NCI-H187 (cell line): ENCODE measurements at places on chromosomes 12 and 14.
A peak's percentile ranks its signal among the peaks of the same experiment; 100 is the strongest.

GRCh38 chr12:124326871-124327270 lies 32.0 kb downstream of the RFLNA start:
- DNase-seq: no peak

GRCh38 chr14:104972301-104973134 lies 5.7 kb downstream of the AHNAK2 start:
- DNase-seq: peak; percentile 25

DNA sequence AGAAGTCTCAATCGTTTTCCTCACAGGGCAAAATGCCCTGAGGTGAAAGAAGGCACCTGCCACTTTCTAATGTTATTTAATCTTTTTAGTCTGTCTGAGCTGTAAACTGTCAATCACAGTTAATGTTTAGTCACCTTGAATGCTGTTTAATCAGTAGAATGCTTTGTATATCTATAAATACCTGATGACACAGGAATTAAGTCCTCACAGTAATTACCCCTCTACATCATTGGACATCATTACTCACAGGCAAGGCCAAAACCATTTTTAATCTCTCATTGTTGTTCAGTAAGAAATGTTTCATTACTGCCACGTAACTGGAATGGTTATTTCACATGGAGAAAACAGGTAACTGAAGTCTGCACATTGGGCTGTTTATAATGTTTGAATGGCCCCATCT lies 178.8 kb downstream of the EXOC5 start:
- no peak for DNase-seq

DNA sequence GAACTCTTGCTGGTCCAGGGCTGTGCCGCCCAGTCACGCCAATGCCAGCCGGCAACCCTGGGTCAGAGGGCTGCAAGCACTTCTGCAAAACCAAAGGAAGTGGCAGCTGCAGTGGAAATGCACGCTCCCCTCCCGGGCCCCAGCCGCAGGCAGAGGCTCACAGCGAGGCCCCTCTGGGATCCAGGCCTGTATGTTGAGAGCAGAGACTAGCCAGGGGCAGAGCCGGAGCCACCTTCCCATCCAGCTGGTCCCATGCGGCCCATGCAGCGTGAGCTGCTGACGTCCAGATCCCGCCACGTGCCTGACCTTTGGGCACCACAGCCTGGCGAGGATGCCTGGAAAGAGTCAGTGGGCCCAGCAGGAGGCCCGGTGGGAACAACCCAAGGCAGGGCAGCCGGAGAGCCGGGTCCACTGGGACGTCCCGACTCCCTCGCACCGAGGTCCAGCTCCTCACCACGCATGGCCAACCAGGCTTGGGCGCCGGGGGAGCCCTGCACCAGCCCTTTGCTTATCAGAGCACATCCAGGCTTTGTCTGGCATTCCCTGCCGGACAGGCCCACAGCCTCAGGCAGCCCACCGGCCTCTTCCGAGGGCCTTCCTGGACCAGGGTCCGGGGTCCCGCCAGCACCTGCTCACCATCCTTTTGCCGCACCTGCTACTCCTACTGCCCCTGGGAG lies 4.3 kb downstream of the GPR132 start:
- DNase-seq: no peak

DNA sequence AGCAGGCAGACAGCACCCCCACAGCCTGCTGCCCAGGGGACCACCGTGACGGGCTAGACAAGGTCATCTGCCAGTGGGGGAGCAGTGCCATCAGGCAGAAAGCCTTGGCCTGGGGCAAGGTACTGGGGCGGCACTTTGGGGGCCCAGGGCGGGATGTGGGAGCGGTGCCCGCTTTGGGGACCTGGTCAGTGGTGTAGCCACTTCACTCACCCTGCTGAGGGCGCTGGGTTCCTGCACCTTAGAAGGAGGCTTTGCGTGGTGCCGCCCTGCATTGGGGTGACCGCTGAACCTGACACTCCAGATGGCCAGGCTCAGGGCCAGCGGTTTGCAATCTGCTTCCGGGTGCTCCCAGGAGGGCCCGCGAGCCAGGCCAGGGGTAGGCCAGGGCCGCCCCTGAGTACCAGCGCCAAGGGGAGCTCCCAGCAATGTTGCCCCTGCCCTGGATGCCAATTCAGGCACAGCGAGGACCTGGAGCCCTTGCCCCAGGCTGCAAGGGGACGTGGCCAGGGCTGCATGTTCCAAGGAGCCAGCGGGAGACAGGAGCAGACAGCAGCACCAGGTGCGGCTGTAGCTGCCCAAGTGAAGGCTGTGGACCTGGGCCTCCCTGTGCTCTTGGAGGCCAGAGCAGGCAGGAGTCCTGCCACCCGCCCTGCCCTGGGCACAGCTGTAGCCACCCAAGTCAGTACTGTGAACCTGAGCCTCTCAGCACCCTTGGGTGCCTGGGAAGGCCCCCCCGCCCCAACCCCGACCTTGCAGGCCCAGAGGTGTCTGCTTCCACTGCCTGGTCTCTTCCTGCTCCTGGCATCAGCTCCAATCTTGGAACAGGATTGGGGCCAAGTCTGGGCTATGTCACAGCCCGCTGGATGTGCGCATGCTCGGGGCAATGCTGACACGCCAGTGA lies 550.7 kb downstream of the SLC6A15 start:
- no peak for DNase-seq

DNA sequence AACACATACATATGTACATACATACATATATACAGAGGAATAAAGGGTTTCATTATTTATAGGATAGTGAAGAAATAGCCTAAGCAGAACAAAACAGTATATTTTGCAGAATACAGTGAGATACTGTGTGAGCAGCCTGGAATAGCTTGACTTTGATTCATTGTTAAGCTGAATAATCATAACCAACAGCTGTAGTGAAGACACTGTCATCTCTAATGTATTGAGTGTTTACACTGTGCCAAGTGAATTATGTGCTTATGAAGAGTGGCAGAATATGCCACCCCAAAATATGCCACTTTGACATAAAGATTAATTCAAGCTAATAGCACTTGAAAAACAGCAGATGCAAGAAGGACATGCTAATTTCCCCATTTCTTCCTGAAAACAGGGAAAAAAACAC lies 48.2 kb upstream of the LRFN5 start:
- no peak for DNase-seq

DNA sequence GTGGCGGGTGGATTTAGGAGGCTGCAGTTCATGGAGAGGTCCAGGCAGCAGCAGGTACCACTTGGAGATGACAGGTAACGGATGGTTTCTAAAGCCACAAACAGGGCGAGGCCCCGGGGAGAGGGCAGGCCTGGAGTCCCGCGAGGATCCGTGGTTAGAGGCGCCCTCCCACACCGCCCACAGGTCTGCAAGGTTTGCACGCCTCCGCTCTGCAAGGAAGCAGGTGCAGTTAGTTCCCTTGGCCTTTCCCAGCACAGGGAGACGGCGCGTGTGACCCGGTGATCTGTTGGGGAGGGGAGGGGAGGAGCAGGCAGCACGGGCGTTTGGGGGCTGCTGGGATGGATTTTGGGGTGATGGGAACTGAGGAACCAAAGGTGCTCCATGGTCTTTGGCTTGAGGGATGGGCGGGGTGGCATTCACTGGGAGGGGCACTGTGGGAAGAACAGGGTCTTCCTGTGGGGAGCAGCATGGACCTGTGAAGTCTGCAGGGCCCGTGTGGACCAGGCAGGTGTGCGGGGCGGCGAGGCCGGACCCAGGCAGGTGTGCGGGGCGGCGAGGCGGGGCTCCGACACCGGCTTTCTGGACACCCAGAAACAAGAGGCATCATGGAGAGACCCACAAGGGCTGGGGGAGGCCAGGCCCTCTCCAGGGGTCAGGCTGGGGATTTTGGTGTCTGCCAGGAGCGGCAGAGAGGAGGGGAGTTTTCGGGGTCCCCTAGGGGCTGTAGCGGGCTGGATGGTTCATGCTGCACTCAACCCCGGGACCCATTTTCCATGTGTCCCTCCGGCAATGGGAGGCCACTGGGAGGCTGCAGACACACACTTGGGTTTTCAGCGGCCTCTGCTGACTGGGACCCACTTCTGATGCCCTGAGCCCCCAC lies 29.1 kb downstream of the NOC4L start:
- peak; percentile 88 for DNase-seq

DNA sequence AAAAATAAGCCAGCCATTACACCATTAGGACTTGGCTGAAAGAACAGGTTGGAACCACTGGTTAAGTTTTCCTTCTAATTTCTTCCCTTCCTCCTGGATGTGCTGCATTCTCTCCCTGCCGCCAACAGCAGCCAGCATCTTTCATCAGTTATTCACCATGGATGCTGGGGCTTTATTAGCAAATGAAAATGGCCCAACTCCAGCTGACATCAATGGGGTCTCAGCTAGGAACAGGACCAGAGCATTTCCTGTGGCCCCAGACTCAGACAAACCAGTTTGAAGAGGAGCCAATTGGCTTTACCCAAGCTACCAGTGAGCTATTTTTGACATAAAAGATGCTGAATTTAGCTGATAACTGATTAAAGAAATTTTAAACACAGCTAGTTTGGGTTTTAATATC lies 26.0 kb upstream of the TBX5 start:
- DNase-seq: no peak

GRCh38 chr14:61703342-61704129 lies 8.2 kb downstream of the HIF1A start:
- no peak for DNase-seq

GRCh38 chr12:12099102-12099501 lies 28.4 kb downstream of the BCL2L14 start:
- DNase-seq: no peak

- no peak for DNase-seq
These were observed 10.0 kb downstream of the VWF start for GRCh38 chr12:6114476-6114870.

GRCh38 chr12:75447691-75448393 lies 32.7 kb upstream of the GLIPR1 start:
- no peak for DNase-seq

DNA sequence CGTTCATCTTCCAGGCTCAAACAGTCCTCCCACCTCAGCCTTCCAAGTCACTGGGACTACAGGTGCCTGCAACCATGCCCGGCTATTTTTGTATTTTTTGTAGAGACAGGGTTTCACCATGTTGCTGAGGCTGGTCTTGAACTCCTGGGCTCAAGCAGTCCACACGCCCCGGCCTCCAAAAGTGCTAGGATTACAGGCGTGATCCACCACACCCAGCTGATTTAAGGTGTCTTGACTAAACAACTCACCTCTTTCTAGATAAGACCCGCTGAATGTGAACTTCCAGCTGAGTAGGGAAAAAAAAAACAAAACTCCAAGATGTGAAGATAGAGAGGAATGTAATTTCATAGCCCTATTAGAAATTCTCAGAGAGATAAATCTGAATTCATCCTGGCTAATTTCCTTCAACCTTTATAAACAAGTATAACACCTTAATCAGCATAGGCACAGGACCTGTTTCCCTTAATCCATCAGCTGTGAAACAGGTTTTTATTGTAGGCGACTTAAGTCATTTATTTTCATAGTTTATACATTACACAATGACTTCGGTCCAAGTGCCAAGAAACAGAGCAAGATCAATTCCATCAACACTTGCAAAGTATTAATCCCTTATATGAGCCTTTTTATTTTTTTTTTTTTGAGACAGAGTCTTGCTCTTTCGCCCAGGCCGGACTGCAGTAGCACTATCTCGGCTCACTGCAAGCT lies 51.5 kb downstream of the HCAR2 start:
- DNase-seq: no peak

DNA sequence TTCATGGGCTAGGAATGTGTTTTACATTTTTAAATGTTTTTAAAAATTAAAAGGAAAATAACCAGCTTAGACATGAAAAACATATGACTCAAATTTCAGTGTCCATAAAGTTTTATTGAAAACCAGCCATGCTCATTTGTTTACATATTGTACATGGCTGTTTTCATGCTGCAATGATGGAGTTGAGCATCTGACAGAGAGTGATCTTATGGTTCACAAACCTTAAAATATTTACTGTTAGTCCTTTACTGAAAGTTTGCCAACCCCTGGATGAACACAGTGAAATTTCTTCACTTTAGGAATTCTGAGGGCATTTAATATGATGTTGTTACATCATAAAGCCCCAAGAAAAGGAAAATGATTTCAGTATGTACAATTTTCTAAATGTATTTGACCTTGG lies 16.1 kb downstream of the RASSF9 start:
- DNase-seq: no peak

DNA sequence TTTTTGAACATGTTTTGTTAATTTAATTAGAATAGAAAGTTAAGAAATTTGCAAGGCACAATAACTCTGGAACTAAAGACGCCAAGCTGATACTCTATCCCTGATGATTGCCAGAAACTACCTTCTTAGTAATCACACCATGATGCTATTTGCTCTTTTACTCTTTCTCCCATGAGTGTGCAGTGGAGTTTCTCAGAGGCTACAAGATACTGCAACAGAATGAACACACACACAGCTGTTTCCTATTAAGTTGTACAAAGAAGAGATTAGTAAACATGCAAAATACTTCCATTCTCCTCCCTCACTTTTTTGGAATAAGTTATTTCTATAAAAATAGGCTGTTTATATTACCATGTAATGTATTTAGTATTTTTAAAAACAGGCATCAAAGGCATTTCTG lies 1367.5 kb downstream of the AACS start:
- no peak for DNase-seq

DNA sequence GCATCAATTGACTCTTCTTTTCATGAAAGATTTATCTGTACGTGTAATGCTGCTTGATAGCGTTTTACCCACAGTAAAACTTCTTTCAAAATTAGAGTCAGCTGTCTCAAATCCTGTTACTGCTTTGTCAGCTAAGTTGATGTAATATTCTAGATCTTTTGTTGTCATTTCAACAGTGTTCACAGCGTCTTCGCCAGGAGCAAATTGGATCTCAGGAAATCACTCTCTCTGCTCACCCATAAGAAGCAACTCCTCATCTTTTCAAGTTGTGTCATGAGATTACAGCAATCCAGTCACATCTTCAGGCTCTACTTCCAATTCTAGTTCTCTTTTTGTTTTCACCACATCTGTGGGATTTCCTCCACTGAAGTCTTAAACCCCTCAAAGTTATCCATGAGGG lies 9.5 kb downstream of the PCNX1 start:
- DNase-seq: no peak

- no peak for DNase-seq
These were observed 115.0 kb upstream of the MDM1 start for GRCh38 chr12:68446901-68447796.

DNA sequence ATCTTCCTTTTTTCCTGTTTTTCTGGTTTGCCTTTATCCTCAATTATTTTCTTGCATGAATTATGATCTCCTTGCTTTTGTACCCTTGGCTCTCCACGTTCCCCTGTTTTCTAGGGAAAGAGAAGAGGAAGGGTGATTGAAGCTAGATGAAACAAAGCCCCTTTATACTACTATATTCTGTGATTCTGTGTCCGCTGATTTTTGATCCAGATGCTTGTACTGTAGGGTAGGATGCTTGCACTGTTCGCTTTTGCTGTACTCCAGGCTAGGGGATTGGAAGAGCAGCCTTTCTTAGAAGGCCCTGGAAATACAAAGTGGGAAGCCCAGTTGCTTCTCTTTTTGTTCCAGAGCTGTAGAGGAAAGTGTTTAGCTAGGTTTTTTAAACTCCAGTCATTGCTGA lies 35.1 kb upstream of the KLHDC2 start:
- no peak for DNase-seq

DNA sequence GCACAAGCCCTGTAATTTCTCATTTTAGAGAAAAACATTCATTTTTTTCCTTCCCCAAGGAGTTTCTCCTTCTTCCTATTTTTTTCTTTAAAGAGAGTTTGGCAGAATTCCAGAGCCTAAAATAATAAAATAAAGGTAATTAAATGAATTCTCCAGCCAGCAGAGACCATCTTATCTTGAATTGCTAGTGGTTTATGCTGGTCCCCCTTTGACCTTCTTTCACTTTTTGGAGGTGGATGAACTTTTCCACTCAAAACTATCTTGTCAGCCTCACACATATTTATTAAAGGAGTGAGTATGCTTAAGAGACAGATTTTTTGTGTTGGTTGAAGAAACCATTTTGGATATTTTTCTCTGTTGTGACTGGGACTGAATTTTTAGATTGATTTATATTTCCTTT lies 47.6 kb downstream of the ADIPOR2 start:
- DNase-seq: no peak
